GM23248 (cell line): ENCODE measurements at places on chromosomes 5 and 9. TPM values are rescaled to one million over a fixed set of nuclear protein-coding genes. Genes with fewer than 3 reads are reported as not detected.

Gene CTNND2
- not detected in 2 replicates for total RNA-seq

DNA sequence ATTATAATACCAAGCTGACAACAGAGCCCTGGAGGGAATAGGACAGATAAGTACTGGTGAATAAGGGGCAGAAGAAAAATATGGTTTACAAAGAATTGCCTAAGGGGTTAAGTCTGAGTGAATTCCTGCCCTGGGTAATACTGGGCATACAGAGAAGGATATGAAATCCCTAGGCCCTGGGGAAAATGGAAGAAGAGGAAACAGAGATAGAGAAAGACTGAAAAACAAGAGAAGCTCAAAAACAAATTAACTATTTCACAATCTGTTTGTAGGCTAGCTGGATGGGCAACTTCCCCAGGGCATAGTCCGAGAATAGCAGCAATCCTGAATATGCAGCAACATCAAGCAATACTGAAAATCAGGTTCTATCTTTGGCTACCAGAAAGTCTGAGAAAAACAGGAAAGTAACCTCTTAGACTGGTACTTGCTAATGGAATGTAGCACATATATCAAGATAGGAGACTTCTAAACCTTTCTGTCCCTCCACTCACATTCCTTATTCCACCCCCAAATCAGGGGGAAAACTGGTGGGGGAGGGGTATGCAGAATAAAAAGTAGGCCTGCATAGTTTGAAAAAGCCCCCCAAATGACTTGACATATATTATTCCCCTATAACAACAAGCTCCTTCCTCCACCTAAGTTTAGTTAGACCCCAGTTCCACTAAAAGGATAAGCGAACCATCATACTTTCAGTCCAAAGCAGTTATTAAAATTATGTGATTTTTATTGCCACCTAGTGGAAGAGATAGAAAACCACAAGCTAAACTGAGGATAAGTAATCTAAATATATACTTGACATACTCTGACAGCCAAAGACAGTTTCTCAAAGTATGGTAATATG is 20.6 kb downstream of the SLC38A9 start:
- peak; percentile 69 for DNase-seq

GRCh38 chr5:130237721-130238120 is 333.5 kb downstream of the CHSY3 start:
- no peak for DNase-seq

DNA sequence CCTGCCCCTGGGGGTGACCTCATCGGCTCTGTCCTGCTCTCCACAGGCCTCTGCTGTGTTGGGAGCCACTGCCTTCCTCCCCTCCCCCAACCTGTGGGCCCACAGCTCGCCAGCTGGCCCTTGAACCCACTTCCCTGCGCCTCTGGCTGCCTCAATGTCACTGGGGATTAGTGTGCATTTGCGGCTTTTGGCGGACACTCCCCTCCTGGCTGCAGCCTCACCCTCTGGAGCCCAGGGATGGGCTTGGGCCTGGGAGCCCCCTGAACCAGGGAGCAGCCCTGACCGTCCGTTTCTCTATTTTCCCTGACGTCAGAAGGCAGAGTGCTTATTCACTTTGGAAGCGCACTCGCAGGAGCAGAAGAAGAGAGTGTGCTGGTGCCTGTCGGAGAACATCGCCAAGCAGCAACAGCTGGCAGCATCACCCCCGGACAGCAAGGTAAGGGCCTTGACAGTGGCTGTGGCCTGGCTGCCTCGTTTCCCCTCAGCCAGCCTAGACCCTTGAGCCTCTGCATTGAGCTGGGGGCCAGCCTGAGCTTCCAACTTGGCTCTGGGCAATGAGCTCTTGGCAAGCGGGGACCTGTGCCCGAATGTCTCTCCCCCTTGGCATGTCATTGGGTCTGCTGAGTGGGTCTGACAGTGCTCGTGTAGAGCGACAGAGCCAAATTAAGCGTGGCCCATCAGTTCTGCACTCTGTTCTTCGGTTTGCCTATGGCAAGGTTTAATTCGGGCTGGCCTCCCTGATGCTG is 73.1 kb downstream of the RGS3 start:
- DNase-seq = no peak

DNA sequence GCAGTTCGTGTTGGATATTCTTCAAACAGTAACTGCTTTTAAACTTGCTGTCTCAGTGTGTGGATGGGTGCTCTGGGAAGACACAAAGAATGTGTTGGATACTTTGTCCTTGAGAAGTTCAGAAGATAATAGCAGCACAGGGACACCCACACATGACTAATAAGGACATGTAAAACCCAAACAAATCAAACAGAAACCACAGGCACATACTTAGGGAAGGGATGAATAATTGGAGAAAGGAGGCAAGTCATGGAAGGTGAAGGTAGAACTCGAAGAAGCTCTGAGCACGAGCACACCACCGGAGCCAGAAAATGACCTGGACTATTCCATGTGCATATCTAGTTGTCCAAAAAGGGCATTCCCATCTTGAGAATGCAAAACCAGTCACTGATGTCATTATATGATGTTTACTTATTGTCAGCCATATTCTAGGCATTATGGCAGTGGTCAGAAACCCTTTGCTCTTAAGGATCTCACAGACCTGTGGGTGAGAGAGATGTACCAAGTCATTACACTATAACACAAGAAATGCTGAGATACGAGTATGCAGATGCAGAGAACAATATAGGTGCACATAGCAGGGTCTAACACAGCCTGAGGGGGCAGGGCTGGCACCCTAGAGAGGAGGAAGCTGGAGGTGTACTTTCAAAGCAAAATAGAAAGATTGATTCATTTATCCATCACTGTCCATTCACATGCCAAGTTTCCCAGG is 152.9 kb downstream of the PIK3R1 start:
- peak; percentile 59 for DNase-seq

- DNase-seq = no peak
Observed at GRCh38 chr9:109770101-109770500, 9.9 kb upstream of the PALM2AKAP2 start.

- no peak for DNase-seq
Observed at GRCh38 chr9:38031594-38031993, 37.4 kb downstream of the SHB start.
